ENCODE measurements at places on chromosomes 3 and 15.

- DNase-seq: no peak
These were observed 5.5 kb downstream of the LMOD3 start for GRCh38 chr3:69116897-69117296.

DNA sequence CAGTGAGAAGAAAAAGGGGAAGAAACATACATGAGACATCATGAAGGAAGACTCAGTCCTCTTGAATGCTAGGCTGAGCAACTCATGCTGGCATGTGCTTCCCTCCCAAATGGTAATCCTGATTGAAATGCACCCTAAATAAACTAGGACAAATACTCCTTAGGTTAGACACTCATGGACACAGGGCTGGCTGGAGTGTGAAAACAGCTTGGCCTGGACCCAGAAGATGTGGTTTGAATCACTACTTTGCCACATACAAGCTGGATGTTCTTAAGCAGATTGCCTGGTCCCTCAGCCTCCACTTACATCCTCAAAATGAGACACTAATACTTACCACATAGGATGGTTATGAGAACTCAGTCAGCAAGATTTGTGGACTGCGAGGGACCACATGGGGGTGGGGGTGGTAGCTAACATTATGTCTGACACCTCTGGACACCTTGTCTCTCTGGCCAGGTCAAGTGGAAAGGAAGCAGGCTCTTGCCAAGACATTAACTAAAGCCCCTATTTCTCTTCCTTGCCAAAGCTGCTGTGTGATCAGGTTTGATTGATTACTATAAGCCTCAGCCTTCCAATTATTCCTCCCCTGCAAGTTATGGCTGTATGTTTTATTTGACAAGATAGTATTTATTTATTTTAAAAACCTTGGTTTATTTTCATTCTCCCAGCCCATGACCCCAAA is 138.9 kb upstream of the SLC7A14 start:
- DNase-seq: no peak

GRCh38 chr3:126552688-126553283 is 5.9 kb downstream of the C3orf22 start:
- DNase-seq: no peak

GRCh38 chr15:42808913-42809312 is 72.0 kb upstream of the CDAN1 start:
- no peak for DNase-seq

- no peak for DNase-seq
These were observed 1096.9 kb upstream of the ALCAM start for GRCh38 chr3:104269771-104270170.

- DNase-seq: no peak
These were observed 139.3 kb upstream of the SOX2 start for GRCh38 chr3:181572432-181572831.

DNA sequence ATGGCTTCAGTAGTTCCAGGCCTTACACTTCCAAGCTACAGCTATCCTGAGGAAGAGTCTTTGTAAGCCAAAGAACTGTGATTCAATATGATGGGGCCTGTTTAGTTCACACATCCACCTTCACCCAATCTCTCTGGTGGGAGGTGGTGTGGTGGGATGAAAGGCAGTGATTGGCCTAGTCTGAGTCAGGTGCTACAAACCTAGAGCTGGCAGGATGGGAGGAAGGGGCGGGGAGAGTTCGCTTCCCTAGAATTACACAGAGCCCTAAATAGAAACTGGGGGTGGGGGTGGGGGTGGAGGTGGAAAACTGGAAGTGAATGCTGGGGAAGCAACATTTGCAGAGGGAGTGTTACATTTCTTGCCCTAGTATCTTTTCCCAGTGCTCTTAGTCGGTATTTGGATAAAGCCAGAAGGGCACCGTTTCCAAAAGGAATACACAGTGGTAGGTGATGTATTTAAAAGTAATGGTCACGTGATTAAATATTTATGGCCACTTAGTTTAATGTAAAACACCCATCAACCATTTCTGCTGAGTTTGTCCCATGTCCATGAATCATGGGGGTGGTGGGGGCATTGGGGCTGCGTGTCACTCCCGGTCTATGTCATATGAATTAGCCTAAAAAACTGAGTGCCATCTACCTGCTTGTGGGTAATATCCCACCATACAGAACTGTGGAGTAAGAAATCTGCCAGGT is 247.6 kb upstream of the PROK2 start:
- no peak for DNase-seq

GRCh38 chr15:40307421-40308211 is at the start of gene PLCB2:
TSS of gene PLCB2 (minus strand) at chr15:40307935. CDS start at chr15:40307672, 263 bp downstream.
- no peak for DNase-seq

GRCh38 chr3:120791913-120792312 is 49.4 kb downstream of the GTF2E1 start:
- DNase-seq: no peak

GRCh38 chr3:45946307-45946706 is 3.0 kb downstream of the CXCR6 start:
- DNase-seq: no peak

DNA sequence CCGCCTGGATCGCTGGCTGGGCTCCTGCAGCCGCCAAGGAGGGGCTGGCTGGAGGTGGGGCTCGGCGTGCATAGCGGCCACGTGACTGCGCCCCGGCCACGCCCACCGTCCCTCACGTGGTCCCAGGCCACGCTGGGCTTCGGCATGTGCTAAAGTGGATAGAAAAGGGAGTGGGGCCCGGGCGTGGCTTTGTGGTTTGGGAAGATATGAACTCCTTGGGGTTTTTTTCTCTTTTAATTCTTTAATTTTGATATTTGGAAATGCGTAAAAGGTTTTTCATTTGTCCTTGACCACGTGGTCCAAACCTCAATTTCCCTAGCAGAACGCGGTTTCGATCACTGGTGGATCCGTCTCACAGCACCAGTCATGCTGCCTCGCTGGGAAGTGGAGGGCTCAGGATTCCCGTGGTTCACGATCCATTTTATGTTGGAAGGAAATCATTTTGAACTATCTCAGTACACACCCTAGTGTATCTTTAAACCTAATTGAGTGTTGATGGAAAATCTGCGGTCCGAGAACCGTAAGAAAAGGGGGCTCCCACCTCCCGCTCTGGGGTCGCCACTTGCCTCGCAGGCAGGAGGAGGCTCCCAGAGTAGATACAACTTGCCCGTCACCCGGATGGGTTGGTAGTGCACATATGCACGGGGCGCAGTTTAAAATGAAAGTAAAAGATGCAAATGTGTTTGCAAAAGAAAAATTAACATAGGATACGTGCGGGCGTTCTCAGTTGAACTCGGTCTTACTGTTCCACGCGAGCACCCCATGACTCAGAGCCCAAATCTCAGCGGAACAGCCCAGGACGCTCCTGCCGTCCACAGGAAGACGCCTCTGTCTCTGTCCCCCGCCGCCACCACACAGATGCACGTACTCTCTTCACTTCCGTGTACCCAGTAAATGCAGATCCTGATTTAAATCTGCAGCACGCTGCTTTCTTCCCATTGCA is 141.9 kb downstream of the PGPEP1L start:
- DNase-seq: no peak

GRCh38 chr3:149235599-149236424 is 14.2 kb upstream of the CP start:
- no peak for DNase-seq

DNA sequence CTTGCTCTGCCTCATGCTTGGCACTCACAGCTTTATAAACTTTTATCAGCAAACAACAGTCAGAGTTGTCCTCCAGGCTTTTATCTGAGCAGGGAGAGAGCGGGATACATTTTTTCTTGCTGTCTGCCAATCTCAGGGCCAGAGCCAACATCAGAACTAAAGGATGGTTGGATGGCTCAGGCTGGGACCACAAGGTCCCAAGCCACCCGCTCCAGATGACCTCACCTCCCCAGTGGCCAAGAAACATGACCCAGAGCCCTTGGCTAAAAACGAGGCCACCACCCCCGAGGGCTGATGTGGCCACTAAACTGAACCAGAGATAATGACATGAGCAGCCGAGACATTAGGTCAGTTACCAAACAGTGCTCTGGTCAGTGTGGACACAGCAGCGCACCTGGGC is 18.8 kb upstream of the SPATA12 start:
- DNase-seq: no peak

- DNase-seq: no peak
These were observed 29.7 kb upstream of the NR2F2 start for GRCh38 chr15:96300836-96301235.

- DNase-seq: no peak
These were observed 118.3 kb downstream of the OSBPL10 start for GRCh38 chr3:31862666-31863279.

- no peak for DNase-seq
These were observed 57.4 kb downstream of the ZNF445 start for GRCh38 chr3:44419923-44420650.

- no peak for DNase-seq
These were observed 631.7 kb upstream of the CCDC54 start for GRCh38 chr3:106745344-106746168.
